ENCODE measurements at places on chromosomes 12 and 14. TPM values are rescaled to one million over a fixed set of nuclear protein-coding genes. Genes with fewer than 3 reads are reported as not detected.

DNA sequence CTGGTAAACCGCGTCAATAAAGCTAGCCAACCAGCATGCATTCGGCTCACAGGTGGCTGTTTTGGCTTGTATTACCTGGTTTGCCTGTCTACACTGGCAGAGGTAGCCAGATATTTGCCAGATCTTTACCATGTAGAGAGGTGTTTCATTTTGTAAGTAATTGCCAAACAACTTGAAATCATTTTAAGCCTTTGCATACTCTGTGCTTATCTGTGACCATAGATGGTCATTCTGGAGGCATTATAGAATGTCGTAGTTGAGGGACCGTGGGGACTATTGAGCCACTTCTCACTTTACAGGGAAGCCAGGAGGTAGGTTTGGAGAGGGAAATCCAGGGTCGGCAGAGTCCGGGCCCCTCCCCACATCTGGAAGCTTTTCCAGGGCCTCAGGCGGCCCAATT lies 5.9 kb downstream of the ADGRD1 start:
- DNase-seq = no peak

- DNase-seq = peak; percentile 67
These were observed 40.4 kb upstream of the LDHB start for GRCh38 chr12:21697904-21698630.

DNA sequence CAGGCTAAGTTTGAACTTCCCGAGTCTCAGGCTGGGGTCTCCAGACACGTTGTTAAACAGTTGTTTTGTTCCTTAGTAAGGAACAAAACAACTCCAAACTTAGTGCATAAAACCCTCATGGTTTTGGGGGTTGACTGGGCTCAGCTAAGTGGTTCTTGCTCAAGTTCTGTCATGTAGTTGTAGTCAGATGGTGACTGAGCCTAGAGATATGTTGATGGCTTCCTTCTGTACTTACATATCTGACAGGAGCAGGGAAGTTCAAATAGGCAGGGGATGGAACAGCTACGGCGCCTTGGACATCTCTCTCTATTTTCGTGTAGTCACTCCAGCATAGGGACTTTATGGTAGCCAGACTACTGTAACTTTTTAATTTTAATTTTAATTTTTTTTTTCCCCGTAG lies 45.7 kb downstream of the SPATS2 start:
- DNase-seq = no peak

The ANO2 gene
- 82.9 TPM for total RNA-seq

The CLEC2D gene
- 1.2 TPM for total RNA-seq

DNA sequence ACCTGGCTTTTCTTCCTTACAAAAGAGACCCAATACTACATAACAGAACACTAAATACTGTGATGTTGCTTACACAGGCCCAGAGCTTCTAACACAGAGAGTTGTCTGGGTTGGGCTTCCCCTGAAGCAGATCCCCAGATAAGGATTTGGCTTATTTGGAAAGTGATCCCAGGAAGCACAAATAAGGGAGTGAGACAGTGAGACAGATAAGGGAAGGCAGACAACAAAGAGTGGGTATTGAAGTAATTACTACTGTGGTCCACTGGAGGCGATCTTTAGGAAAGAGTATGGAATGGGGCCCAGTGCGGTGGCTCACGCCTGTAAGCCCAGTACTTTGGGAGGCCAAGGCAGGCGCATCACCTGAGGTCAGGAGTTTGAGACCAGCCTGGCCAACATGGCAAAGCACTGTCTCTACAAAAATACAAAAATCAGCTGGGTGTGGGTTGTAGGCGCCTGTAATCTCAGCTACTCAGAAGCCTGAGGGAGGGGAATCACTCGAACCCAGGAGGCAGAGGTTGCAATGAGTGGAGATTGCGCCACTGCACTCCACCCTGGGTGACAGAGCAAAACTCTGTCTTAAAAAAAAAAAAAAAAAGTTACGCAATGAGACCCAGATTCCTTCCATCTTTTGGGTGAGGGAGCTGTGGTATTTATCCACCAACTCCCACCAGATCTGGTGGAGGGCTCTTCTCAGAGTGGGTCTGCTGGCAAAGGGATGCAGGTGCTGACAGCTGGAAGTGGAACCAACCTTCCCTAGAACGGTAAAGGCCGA lies 10.2 kb upstream of the C12orf43 start:
- no peak for DNase-seq

The ZDHHC22 gene
- not detected for total RNA-seq

The KRT75 gene
- not detected for total RNA-seq

GRCh38 chr12:3571323-3571722 lies 80.3 kb downstream of the PRMT8 start:
- no peak for DNase-seq

The AMHR2 gene
- not detected for total RNA-seq

The BICDL1 gene
- 0.05 TPM for total RNA-seq

The MARS1 gene
- 81.2 TPM for total RNA-seq

DNA sequence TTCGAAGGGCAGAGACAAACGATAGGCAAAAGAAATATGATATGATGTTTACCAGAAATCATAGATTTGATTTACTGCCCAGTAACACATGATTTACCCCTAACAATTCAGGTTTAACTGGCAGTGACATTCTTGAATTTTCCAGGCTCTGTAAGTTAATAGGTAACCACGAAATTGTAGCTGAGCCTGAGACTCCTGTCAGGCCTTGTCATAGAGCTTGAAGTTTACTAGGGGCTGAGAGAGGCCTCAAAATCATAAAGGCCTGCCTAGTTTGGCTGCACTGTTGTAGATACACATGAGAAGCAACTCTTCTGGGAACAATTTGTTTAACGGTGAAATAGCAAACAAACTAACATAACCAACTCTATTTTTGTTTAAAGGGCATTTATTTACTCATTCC lies 3.3 kb downstream of the ERP27 start:
- DNase-seq = no peak

GRCh38 chr12:105228494-105228893 lies 7.5 kb downstream of the APPL2 start:
- peak; percentile 80 for DNase-seq

DNA sequence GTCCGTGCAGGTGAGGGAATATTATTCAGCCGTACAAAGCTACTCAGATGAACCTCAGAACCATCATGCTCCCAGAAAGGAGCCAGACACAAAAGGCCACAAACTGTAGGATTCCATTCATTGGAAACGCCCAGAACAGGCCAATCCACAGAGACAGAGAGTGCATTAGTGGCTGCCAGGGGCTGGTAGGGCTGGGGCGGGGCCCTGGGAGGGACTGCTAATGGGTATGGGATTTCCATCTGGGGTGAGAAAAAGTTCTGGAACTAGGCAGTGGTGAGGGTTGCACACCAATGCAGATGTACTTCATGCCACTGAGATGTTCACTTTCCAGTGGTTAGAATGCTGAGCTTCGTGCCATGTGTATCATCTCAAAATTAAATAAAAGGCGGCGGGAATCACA lies 101.1 kb downstream of the RFLNA start:
- DNase-seq = no peak

DNA sequence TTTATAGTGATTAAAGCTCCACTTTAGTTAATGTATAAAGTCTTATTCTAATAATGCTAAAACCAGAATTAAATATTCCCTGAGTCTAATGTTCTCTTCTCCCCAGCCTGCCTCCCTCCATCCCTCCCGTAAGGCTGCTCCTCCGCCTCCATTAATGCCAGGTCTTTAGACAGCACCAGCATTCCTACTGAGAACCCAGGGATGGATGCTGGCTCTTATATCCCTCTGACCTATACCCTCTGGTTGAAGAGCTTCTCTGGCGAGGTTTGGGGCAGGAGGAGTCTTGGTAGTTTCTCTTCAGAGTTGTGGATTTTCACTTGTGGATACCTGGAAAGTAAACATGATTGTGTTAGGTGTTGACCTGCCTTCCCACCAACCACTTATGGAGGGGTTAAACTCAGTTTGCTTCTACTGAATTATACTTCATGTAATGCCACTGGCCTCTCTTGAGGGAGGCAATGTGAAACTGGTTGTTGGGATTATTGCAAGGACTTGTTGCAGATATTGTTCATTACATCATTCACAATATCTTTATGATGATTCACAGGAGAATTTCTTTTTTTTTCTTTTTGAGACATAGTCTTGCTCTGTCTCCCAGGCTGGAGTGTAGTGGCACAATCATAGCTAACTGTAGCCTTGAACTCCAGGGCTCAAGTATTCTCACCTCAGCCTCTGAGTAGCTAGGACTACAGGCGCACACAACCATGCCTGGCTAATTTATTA lies 11.1 kb upstream of the SMAGP start:
- DNase-seq = no peak

DNA sequence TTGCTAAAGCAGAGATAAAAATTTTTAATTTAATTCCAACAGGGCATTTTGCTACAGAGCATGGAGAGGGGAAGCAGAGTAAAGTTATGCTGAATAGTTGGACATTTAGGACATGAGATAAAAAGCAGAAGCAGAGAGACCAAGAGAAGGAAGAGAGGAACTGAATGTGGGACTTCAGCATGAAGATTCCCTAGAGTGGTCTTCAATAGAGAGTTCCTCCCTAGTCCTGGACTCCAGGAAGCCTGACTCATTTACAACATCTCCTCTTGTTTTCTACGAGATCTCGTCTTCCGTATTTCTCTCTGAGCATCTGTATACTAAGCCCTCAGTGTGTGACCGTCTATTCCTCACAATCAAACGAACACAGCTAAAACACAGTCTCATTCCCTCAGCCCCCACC lies 35.2 kb upstream of the IFT81 start:
- no peak for DNase-seq

The TAS2R13 gene
- 1.0 TPM for total RNA-seq

The PPP1R13B gene
- total RNA-seq = 20.9 TPM

DNA sequence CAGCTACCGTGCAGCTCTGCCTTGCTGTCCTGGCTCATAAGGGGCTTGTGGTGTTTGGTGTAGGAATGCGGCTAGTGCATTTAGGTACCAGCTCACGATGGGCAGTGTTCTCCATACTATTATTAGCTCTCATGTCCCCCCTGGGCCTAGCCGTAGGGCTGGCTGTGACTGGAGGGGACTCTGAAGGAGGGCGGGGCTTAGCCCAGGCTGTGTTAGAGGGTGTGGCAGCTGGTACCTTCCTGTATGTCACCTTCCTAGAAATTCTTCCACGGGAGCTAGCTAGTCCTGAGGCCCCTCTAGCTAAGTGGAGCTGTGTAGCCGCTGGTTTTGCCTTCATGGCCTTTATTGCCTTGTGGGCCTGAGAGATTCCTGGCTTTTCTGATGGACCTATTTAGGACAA lies 2.1 kb downstream of the SLC39A2 start:
- DNase-seq = no peak

DNA sequence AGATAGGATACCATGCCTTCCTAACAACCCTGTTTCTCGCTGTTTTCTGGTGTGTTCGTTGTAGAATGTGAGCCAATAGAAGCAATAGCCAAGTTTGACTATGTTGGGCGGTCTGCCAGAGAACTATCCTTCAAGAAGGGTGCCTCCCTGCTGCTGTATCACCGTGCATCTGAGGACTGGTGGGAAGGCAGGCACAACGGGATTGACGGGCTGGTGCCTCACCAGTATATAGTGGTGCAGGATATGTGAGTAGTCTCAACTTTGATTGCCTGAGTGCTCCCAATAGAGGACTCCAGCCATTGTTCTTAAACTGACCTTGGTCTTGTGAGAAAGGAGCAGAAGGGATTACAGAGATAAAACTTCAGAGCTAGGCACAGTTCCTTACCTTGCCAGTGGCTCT lies 96.2 kb downstream of the KICS2 start:
- no peak for DNase-seq

DNA sequence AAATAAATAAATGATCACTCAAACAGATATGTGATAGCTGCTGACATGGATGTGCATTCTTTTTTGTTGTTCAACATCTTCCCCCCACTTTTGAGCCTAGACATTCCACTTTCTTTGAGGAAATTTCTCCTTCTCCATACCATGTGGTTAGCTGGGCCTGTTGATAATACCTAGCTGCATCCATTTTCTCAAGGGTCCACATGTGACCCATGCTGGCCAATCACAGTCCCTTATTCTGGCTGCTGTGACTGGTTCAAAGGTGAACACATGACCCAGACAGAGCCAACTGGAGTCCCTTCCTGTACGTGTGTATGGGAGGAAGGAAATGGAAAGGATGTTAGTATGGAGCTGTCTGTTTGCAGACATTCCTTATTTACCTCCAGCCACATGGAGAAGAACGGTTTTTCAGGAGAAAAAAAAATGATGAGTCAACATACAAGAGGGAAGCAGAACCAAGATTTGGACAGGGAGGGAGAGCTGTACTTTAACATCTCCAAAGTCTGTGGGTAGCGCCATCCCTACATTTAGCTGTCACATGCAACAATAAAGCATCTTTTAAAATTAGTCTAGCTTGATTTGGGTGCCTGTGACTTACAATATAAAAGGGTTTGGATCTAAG lies 391.7 kb upstream of the TBX3 start:
- DNase-seq = no peak

GRCh38 chr12:114580306-114580705 lies 103.7 kb downstream of the TBX3 start:
- no peak for DNase-seq

The EML1 gene
- 47.1 TPM for total RNA-seq

GRCh38 chr12:18676996-18677588 lies 60.7 kb downstream of the PLCZ1 start:
- no peak for DNase-seq

The ATG101 gene
- total RNA-seq = 79.6 TPM

- DNase-seq = no peak
These were observed 426.6 kb downstream of the ATP23 start for GRCh38 chr12:58368001-58368400.

Data from dermis blood vessel endothelial cell (primary cell).